Mammary epithelial cell (primary cell): ENCODE measurements at places on chromosomes 5 and 9. TPM values are rescaled to one million over a fixed set of nuclear protein-coding genes. Genes with fewer than 3 reads are reported as not detected.

GRCh38 chr9:4980086-4980727 lies 4.9 kb upstream of the JAK2 start:
- no peak for DNase-seq

GRCh38 chr5:19802686-19803085 lies 185.3 kb downstream of the CDH18 start:
- no peak for DNase-seq

GRCh38 chr5:107979291-107979690 lies 308.6 kb upstream of the EFNA5 start:
- no peak for DNase-seq

DNA sequence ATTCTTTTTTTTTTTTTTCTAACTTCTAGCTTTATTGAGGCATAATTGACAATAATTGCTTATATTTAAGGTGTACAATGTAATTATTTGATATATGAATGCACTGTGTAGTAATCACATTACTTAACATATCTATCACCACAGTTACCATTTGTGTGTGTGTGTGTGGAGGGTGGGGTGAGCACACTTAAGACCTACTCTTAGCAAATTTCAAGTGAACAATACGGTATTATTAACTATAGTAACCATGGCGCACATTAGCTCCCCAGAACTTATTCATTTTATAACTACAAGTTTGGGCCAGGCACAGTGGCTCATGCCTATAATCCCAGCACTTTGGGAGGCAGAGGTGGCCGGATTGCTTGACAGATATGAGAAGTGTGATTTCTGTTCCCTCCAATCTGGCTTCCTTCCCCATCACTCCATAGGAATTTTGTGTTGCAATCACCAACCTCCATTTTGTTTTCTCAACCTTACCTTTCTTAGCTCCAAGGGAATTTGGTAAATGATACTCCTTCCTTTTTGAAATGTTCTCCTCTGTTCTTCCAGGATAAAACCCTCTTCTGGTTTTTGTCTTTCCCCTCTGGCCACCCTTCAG lies 14.9 kb downstream of the TXN start:
- DNase-seq: peak; percentile 44

DNA sequence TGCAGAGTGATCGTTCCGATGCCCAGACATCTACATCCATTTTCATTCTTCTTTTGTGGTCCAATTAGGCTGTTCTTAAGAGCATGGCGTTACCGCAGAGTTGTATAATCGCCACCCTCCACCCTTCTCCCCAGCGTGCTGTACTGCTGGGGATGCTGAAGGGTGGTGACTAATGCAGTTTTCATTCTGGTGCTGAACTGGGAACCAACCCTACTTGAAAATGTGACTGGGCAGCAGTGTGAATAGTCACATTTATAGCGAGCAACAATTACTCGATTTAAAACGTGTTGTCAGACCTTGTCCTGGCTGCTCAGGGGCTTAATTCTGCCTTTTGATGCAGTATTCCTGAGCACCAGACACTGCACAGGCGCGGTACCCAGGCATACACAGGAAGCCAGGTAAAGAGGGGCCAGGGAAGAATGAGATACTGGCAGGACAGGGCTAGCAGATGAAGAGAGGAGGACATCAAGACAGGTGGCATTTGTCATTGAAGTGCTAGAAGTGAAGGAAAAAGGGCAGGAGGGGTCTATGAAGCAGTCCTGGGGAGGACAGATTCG lies 719 bp upstream of the ISCA1 start:
- DNase-seq: peak; percentile 89

DNA sequence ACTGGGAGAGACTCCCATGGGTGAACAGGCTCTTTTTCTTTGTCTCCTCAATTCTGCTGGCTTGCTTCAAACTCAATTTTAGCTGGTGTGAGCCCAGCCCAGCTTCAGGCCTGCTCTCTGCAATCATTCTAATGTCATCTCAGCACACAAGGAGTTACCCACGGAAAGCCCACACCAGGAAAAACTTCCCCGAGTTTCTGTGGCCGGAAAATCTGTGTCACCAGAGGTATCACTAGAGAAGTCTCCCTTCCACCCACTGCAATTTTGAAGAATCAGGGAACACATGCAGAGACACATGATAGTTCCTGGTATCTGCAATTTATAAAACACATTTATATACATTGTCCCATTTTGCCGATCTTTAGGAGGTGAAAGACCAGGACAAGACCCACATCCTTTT lies 13.5 kb upstream of the NDFIP1 start:
- DNase-seq: no peak

DNA sequence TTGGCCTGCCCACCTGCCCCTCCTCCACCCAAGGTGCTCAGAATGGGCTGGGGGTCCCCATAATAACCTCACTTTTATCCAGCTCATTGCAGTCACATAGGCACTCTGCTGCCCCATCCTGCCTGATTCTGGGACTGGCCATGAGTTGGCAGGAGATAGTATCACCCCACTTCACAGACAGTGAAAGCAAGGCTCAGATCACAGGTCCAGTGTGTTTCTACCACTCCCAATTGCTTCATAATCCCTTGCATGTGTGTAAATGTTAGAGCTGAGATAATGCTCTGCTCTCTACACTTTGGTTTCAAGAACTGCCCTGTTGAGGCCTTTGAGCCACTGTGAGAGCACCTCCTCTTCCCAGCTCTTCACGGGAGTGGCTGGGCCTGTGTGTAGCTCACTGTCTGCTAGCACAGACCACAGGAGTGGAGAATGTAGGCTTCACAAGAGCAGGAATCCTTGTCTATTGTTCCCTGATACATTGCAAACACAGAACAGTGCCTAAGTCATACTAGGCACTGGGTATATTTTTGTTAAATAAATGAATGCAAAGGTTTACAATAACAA lies 8.4 kb downstream of the PCYOX1L start:
- no peak for DNase-seq

DNA sequence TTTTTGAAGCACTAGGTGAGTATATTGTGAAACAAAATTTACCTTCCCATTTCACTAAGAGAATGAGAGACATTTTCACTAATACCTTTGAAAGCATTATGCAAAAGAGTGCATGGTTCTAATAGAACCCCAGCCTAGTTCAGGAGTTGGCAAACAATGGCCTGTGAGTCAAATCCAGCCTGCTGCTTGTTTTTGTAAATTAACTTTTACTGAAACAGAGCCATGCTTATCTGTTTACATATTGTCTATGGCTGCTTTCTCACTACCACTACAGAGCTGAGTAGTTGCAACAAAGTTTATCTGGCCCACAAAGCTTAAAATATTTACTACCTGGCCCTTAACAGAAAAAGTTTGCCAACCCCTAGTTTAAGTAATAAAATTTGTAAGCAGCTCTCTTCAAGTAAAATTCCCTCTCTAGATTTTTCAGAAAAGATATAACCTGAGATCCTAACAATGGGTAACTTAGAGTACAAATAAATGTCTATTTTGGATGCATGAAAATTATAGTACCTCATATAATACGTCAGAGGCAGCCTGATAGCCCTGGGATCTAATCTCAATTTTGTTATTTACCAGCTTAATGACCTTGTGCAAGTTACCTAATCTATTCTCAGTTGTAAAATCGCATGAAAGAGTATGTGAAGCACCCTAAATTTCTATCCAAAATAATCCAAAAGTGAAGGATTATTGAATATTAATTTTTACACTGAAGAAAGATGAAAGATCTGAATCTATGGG lies 50.7 kb upstream of the ARL15 start:
- DNase-seq: no peak

- peak; percentile 53 for DNase-seq
Measured at GRCh38 chr5:157855404-157855994, 3.4 kb downstream of the CLINT1 start.

DNA sequence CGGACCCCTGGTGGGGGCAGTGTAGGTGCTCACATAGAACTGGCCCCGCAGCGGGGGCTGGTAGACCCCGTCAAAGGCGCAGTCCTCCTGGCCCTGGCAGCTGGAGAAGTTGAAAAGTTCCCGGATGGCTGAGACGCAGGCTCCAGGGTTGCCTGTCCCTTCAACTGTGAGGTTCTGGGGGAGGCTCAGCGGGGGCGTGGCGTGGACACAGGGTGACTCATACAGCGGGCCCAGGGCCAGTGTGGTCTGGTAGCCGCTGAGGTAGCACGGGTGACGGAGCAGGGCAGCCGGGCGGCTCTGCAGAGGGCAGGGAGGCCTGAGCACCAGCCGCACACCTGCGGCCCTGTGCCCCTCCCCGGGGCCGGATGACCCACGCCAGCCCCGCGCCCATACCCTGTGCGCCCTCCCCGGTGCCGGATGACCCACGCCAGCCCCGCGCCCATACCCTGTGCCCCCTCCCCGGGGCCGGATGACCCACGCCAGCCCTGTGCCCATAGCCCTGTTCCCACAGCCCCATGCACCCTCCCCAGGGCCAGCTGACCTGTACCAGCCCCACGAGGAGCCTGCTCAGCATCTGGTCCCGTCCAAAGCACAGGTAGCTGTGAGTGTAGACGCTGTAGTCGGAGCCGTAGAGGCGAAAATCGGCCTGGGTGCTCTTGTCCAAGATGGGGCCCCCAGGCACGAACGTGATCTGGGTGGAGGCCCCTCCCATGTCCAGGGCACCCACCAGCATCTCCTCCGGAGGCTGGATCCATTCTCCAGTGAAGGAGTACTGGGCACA lies 5.0 kb downstream of the ENTPD8 start:
- peak; percentile 80 for DNase-seq

DNA sequence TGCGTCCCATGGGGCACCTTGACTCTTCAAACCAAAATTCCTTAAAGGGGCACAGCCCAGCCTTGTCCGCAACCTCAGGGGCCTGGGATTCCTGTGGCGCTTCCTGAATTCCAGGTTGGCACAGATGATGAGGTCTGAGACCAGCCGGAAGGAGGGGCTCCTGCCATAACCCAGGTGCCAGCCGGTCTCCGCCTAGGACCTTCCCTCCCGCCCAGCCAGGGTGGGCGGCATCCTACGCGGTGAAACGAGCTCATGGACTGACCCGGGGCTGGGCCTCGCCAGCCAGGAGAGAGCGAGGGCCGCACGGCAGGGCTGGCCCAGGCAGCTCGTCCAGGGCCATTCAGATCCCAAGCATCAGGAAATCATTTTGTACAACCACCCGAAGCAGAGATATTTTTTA lies 23.0 kb downstream of the AMBP start:
- DNase-seq: no peak

DNA sequence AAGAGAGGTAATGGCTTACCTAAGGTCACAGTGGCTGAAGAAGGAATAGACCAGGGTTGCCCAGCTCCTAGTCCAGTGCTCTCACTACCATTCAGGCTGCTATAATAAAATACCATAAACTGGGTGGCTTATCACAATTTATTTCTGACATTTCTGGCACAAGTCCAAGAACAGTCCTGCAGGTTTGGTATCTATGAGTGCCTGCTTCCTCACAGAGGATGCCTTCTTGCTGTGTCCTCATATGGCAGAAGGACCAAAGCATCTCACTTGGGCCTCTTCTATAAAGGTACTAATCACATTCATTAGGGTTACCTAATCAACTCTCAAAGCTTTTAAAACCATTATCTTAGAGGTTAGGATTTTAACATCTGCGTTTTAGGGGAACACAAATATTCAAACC lies 17.2 kb downstream of the STARD4 start:
- no peak for DNase-seq

GRCh38 chr5:163869581-163869980 lies 364.2 kb downstream of the MAT2B start:
- DNase-seq: no peak

- no peak for DNase-seq
Measured at GRCh38 chr5:56302027-56302426, 68.9 kb upstream of the ANKRD55 start.

DNA sequence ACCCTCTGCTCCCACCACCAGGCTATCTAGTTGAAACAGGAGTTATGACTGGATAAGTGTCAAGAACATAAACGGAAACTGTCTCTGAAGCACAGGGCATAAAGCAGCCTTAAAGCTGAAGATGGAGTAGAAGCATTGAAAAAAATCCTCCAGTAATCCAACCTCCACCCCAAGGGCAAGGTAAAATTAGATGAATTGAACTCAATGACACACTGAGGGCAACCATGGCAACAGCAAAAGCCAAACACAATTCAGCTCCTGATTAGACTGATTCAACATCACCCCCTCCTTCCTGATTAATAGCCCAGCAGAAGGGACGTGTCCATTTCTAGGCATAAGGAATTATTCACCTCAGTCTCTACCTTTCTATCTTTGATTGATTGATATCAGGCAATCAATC lies 183.2 kb upstream of the MAP3K1 start:
- peak; percentile 43 for DNase-seq

DNA sequence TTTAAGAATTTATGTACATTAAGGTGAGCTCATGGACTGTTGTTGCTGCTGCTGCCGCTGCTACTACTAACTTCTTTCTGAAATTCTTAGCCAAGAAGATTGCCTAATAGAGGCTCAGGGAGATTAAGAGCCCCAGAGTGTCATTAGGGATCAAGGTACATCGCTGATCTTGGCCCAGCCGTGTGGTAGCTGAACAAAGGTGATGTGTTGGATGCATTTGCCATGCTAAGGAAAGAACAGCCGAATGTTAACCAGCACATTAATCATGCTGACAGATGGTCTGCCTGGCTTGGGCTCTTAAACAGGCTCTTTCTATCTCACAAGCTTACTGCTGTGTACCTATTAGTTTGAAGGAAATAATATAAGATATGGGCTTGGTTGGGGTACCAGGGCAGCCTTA lies 137.1 kb downstream of the KCTD16 start:
- DNase-seq: no peak

- DNase-seq: no peak
Measured at GRCh38 chr5:542319-543311, 18.4 kb upstream of the SLC9A3 start.

GRCh38 chr5:38782180-38782835 lies 63.5 kb upstream of the OSMR start:
- no peak for DNase-seq

DNA sequence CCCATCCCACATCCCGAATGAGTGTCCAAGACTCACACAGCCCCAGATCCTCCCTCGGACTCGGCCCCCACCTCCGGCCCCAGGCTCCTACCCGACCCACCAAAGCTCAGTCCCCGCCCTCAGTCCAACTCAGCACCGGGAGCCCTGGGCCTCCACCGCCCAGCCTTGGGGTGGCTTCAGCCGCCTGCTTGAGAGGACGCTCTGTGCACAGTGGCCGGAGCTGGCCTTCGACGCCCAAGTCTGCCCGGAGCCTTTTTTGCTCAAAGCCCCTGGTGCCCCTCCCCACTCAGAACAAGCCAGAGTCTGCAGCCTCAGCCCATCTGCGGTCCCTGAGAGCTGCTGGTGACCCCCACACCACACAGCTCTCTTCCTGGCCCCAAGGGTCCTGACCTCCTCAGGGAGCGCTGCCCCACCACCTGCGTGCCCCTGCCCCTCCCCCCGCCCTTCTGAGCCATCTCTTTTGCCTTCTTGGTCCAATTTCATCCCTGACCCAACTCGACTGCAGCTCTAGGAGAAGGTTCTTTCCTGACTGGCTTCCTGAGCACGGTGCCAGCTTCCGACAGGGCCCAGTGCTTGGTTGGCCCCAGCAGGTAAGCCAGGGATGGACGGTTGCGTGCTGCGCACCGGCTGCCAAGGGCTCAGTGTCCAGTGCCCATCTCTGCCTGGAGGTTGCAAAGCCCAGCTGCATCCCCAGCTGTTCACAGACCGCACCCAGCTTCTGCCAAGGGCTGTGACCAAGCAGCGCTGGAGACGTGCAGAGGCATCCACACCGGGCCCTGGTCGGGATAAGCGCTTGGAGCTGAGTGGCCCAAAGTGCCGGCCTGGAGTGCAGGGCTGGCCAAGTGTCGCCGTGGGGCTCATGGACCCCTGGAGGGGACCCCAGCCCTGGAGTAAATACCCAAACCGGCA lies 27.7 kb upstream of the NSMF start:
- no peak for DNase-seq

Gene MZB1
- not detected for total RNA-seq

Gene ACTL7B
- total RNA-seq: not detected in 2 replicates

Gene PPP2R2B
- total RNA-seq: 2.8 TPM

Gene C5orf52
- total RNA-seq: not detected

Gene FCN1
- not detected for total RNA-seq

Gene ACOT12
- total RNA-seq: not detected in 2 replicates

Gene PCDHB11
- 0.17 TPM for total RNA-seq
